ENCODE measurements at places on chromosomes 1 and 21.
A peak's percentile ranks its signal among the peaks of the same experiment; 100 is the strongest.

GRCh38 chr1:35773711-35774110 is 3.9 kb upstream of the CLSPN start:
- H3K4me1 ChIP-seq, result peaks cover 2% of the 10 kb centered on the region
- H3K36me3 ChIP-seq, result no peaks in the 10 kb centered on the region
- no peaks in the 10 kb centered on the region for H3K27me3 ChIP-seq
- H3K27ac ChIP-seq, result no peak overlapping the region
- peak; percentile 18 for DNase-seq

GRCh38 chr1:39845569-39846566 is 37.4 kb downstream of the TRIT1 start:
- peak; percentile 96 for DNase-seq
- H3K27ac ChIP-seq, result no peak overlapping the region
- H3K4me3 ChIP-seq, result no peak overlapping the region
- H3K27me3 ChIP-seq, result no peaks in the 10 kb centered on the region

GRCh38 chr1:24369801-24370200 is 43.8 kb downstream of the STPG1 start:
- no peaks in the 10 kb centered on the region for H3K27me3 ChIP-seq
- DNase-seq, result no peak
- no peak overlapping the region for H3K27ac ChIP-seq
- H3K4me3 ChIP-seq, result no peak overlapping the region

DNA sequence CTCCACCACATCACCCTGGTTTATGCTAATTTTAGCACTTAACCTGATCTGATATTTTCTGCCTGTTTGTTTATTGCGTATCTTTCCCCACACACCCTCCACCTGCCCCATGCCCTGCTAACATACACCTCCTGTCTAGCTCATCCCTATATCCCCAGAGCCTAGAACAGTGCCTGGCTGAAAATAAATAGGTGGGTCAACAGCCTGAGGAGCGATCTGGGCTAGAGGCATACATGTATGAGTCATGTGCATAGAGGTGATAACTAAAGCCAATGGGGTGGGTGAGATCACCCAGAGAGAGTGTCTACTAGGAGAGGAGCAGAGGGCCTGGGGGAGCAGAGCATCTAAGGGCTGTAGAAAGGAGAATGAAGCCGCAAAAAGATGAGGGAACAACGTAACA is 2.7 kb downstream of the HTR1D start:
- no peak overlapping the region for H3K27ac ChIP-seq
- no peaks in the 10 kb centered on the region for H3K27me3 ChIP-seq
- peaks cover 14% of the 10 kb centered on the region for H3K4me1 ChIP-seq
- no peak overlapping the region for H3K4me3 ChIP-seq
- no peaks in the 10 kb centered on the region for H3K36me3 ChIP-seq
- no peak for DNase-seq

- no peak overlapping the region for H3K27ac ChIP-seq
- peak; percentile 13 for DNase-seq
- peaks cover 38% of the 10 kb centered on the region for H3K27me3 ChIP-seq
- H3K36me3 ChIP-seq, result no peaks in the 10 kb centered on the region
Measured at GRCh38 chr1:53737648-53738204, 1.2 kb downstream of the GLIS1 start.

DNA sequence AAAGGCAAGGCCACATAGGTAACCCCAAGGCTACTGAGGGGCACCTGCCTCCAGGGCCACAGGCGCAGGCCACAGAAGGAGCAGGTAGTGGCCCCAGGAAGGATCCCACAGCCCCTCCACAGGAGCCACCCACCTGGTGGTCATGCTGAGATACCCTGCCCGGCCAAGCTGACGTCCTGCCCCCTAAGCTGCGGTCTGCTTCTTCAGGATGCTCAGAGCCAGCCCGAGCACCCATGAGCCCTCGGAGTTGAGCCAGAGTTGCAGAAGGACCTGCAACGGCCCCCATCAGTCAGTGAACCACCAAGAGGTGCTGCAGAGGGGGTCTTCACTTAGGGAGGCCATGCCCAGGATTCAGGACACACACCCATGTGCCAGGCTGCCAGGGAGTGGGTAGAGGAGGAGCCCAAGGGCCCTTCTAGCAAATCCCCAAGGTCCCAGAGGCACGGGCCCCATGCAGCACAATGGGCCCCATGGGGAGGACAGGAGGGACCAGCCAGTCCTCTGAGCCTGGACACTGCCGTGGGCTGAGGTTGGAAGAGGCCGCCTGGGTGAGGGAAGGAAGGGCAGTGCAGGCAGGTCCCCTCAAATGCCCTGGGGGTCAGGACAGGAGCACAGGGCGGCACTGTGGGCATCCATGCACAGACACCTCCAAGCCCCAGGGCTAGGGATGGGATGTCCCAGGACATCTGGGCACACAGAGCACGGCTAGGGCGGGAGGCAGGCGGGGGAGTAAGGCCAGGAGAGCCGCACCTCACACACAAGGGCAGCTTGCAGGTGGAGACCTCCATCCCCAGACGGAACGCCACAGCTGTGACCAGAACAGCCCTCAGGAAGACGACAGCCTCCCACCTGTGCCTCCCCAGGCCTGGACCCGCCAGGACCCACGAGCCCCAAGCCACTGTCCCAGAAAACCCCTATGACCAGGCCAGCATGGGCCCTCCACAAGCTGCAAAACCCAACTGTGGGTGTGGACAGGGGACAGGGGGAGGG is 20.5 kb downstream of the WNT9A start:
- no peak for DNase-seq
- H3K27ac ChIP-seq, result no peak overlapping the region
- no peaks in the 10 kb centered on the region for H3K27me3 ChIP-seq
- no peak overlapping the region for H3K4me3 ChIP-seq
- H3K4me1 ChIP-seq, result no peaks in the 10 kb centered on the region
- H3K36me3 ChIP-seq, result no peaks in the 10 kb centered on the region
